ENCODE measurements at places on chromosomes 6 and 20.

GRCh38 chr20:37803438-37804307, 99.3 kb upstream of the VSTM2L start:
- peak; percentile 53 for DNase-seq

GRCh38 chr6:54609981-54610380, 236.6 kb upstream of the FAM83B start:
- DNase-seq, result no peak

DNA sequence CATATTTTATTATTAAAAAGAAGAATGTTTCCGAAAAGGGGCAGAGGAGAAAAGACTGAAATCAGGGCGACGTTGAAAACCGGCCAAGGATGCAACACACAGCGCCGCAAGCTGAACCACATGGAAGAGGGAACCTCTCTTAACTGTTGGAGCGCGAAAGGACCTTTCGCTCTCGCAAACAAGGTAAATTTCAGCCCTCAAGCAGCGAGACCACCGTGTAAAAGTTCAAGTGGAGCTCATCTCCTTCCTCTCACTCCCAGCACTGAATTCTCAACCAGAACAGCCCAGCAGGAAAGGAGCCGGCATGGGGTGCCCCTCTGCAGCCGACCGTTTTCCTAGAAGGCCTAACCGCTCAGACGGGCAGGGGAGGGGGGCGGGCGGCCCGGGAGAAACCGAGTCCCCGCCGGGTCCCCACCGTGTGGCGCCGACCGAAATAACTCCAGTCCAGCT, 621 bp downstream of the GPR63 start:
- DNase-seq, result peak; percentile 45

GRCh38 chr6:165487347-165487746, 175.7 kb downstream of the PDE10A start:
- DNase-seq, result no peak

GRCh38 chr20:61354501-61354900, 102.4 kb downstream of the CDH4 start:
- no peak for DNase-seq

- DNase-seq, result no peak
Observed at GRCh38 chr20:11654766-11655165, 262.9 kb upstream of the BTBD3 start.

GRCh38 chr20:17345321-17345720, 118.5 kb downstream of the PCSK2 start:
- DNase-seq, result no peak

GRCh38 chr6:152119831-152120230, 312.3 kb downstream of the ESR1 start:
- no peak for DNase-seq

- DNase-seq, result peak; percentile 74
Observed at GRCh38 chr6:29641430-29642148, 8.6 kb upstream of the GABBR1 start.

- no peak for DNase-seq
Observed at GRCh38 chr20:43939762-43940121, 25.1 kb downstream of the TOX2 start.

DNA sequence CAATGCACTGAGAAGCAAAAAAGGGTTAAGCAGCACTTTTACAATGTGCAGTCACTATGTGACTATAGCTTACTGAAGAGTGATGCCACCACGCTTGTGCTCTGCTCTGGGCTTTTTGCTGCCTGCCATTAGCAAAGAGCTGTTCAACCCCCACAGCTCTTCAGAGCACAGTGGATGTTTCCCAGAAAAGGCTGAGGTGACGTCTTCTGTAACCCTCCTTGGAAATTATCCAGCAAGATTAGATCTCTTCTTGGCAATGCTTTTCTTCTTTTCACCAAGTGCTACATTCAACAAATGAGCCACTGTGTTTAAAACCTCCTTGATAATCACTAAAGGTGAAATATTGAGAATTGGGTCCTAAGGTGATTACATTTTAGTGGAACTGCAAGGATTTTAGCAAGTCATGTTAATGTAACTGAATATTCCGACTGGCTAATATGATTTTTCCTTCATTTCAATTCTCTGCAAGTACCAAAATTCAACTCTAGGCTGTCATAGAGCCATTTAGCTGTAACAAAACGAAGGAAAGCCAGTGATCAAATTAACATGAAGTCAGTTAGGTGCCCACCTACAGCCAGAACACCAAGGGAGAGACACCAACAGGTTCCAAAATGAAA, 34.9 kb downstream of the ELOVL5 start:
- peak; percentile 91 for DNase-seq

DNA sequence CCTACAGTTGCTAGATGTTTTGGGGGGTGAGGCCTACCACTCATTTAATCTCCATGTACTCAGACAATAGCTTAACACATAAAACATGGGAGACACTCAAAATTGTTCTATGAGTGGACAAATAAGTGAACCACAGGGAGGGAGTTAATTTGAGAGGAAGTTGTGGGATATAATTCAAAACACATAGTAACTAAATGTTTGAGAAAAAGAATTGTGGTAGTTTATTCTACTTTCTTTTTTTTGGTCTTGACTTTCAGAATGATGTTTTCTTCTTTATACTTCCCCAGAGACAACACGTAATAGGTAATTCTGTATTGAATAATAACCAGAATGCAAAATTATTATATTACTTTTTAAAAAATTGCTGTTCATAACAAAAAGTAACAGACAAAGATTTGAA, 453.8 kb downstream of the RFPL4B start:
- DNase-seq, result no peak

DNA sequence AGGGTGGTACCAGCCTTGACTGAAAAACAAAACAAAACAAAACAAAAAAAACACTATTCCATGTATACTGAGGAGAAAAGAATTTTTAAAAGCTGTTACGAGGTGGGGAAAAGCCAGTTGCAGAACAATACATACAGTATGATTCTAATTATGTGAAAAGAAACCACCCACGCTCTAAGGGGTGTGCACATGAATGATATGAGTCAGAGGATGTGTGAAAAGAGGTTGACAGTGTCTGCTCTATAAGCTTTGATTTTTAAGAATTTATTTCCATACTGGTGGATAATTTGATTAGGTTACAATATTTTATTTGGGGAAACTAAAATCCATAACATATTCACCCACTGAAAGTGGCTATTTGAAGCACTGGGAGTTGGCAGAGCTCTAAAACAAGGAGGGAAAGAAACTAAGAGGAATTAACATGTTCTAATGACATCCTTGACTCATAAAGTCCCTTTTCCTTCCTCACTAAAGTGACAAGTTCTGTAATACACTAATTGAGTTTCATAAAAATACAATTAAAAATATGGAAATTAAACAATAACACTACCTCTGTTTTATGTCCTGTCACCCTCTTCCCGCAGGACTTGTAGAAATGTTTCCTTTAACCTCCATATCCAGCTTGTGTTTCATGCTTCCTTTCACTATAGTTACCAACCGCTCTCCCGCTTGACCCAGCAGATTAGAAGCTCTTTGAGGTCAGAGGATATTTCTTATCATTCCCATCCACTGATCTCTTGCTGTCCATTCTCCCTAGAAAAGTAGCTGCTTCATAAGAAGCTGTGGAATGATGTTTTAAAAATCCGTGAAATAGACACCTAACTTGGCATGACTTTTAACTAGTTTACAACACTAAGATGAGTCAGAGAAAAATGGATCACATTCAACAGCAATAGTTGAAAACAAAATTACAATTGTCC, 118.6 kb upstream of the CCDC28A start:
- no peak for DNase-seq

DNA sequence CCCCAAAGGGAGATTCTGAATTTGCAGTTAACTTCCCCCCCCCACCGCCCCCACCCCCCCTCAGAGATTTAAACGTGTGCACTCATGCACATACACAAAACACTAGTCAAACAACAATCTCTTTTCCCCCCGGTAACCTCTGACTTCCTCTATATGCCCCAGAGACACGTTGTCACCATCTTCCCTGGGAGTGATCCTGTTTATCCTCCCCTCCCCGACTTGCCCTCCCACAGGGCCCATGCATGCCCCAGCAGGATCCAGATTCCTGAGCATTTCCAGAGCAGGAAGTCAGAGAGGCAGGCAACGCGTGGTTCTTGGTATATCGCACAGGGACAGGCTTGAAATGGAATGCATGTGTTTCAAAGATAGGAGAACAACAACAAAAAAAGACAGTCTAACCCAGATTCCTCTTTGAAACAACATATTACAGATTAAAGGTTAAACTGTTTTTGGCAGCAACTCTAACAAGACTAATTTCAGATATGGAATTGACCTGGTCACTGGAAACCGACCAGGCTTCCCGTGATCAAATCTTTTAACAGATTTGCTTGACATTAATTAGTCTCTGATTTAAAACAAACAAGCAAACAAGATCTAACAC, 1.3 kb downstream of the BLCAP start:
- DNase-seq, result peak; percentile 70

DNA sequence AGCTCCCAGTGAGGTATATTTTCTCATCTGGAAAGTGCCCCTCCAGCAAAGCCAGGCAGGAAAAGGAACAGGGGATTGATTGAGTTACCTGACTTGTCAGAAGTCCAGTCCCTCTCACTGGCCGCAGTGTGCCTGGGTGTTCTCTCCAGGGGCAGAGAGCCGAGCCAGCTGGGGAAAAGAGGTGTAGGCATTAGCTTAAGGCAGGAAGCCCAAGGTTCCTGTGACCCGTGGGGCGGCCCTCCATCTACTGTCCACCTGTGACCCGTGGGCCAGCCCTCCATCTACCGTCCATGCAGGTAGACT, 2.7 kb downstream of the PSMG4 start:
- no peak for DNase-seq

DNA sequence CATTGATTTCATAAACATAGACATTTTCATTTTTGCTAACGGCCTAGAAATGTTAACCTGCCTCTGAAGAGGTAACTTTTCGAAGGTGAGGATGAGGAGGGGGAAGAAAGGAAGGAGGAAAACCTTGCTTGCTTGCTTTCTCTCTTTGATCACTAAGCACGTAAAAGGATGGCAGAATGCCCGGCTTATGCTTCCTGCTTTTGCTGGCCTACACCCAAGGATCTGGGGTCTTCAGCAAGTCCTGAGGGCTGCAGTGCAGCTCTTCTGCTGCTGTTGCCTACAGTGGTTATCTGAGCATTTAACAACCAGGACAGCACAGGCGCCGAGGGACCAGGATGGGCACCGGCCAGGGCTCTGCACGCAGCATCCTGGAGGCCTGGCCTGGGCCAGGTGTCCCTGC, 150.8 kb upstream of the TAB2 start:
- DNase-seq, result peak; percentile 45

DNA sequence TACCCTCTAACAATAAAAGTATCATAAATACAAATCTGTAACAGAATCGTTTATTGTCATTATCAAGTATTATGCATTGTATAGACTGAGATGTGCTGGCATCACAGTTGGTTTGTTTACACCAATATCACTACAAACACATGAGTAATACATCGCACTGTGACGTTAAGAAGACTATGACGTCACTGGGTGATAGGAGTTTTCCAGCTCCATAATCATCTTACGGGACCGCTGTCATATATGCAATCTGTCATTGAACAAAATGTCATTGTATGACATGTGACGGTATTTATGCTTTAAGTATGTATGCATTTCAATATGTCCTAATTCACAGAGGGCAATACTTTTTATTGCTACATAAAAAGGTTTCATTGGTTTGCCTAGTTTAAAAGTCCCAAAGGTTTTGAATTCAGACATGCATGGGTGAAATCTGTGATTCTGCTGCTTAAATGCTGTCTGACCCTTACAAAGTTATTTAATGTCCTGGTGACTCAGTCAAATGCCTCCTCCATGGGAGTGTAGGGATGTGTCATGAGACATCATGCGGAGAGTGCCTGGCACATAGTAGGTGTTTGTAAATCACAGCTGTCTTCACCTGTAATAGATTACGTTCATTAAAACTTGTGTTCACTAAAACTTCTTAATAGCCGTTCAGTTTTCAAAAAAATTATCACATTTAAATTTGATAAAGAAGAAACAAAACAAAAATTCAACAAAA, 160.7 kb upstream of the PDE10A start:
- DNase-seq, result no peak

GRCh38 chr6:4936681-4937041, 67.2 kb downstream of the RPP40 start:
- DNase-seq, result peak; percentile 89

GRCh38 chr6:79632580-79632979, 1.5 kb downstream of the SH3BGRL2 start:
- peak; percentile 84 for DNase-seq

- DNase-seq, result no peak
Observed at GRCh38 chr20:36167902-36168503, 13.5 kb downstream of the EPB41L1 start.

GRCh38 chr6:106555767-106556166, 73.5 kb downstream of the RTN4IP1 start:
- DNase-seq, result no peak

DNA sequence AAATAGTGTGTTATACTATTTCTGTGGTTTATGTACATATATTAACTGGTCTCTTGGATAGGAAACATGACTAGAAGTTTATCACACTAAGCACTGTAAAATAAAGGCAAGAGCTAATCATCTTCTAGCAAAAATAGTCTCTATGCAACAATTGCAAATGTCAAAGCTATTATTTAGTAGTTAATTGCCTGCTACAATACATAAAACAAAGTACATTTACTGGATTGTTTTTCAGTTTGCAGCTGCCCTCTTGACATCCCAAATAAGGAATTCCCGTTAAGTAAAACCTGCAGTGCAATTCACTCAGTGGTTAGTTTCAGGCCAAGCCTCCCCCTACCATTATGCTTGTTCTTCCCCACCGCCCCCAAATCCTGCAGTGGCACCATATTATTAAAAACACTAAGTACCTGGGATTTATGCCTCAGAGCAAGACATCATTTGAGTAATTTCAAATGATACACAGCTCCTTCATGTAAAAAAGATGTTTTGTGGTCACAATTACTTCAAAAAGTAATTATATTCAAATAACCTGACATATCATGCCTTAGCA, 1.6 kb upstream of the ATP5F1E start:
- DNase-seq, result no peak

GRCh38 chr20:40980106-40980827, 48.4 kb upstream of the TOP1 start:
- no peak for DNase-seq

GRCh38 chr20:31988430-31989015, 20.6 kb downstream of the XKR7 start:
- no peak for DNase-seq

GRCh38 chr20:46311039-46311650, 2.8 kb upstream of the CDH22 start:
- no peak for DNase-seq

DNA sequence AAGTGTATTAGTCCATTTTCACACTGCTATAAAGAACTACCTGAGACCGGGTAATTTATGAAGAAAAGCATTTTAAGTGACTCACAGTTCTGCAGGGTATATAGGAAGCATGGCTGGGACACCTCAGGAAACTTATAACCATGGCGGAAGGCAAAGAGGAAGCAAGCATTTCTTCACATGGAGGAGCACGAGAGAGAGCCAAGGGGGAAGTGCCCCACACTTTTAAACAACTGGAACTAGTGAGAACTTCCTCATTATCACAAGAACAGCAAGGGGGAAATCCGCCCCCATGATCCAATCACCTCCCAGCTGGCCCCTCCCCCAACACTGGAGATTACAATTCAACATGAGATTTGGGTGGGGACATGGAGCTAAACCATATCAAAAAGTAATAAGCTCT, 28.3 kb upstream of the B3GAT2 start:
- peak; percentile 4 for DNase-seq

Data from hematopoietic multipotent progenitor cell treated with erythropoietin and hydrocortisone succinate and interleukin-3 and kit ligand, for 6 days (in vitro differentiated cells).